ENCODE measurements at places on chromosomes 11 and 22. TPM values are rescaled to one million over a fixed set of nuclear protein-coding genes. Genes with fewer than 3 reads are reported as not detected.
A peak's percentile ranks its signal among the peaks of the same experiment; 100 is the strongest.

Gene MCM5
- 102 TPM for total RNA-seq

Gene PTPMT1
- total RNA-seq = 80.9 TPM

Gene MYRF
- 61.9 TPM for total RNA-seq

Gene NNMT
- 253 TPM for total RNA-seq

Gene MRGPRE
- total RNA-seq = not detected

Gene ENTHD1
- total RNA-seq = not detected

Gene ANO5
- total RNA-seq = 7.2 TPM

Gene CLDN25
- not detected for total RNA-seq

Gene TSPAN32
- 1.7 TPM for total RNA-seq

Gene VWA5A
- total RNA-seq = 78.9 TPM

Gene SCO2
- 4.5 TPM for total RNA-seq

Gene UBQLNL
- not detected for total RNA-seq

Gene THRSP
- not detected for total RNA-seq

- DNase-seq = no peak
These were observed 16.6 kb downstream of the CYB5R2 start for GRCh38 chr11:7656704-7657103.

DNA sequence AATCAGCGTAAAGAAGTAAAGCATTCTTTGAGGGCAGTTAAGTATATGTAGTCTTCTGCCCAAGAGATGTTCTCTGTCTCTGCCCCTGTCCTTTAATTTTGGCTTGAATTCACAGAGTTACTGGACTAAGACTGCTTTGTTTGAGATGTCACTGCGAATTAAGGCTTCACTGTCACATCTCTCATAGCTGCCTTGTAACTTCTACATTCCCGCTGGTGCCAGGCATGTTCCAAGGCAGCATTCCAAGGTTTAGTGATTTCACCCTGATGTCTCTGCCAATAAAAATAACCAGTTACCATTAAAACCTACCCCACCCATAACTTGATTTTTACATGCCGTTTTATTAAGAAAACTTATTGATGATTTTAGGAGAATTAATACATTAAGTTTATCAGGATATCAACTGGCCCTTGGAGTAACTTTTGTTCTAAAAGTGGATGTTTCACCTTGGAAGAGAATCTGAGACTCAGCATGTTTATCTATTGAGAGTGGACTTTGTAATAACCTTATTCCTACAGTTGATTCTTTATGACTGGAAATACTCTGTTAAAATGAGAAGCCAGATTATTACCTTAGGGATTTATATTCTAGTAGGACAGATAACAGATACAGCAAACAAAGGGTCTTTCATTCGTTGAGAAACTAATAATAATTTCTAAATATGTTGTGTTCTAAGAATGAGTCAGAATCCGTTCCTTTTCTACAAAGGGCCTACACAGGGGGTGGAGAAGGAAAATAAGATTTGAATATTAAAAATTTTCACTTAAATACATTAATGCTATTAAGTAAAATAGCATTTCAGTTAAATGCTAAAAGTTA, 110.2 kb downstream of the UVRAG start:
- DNase-seq = no peak

DNA sequence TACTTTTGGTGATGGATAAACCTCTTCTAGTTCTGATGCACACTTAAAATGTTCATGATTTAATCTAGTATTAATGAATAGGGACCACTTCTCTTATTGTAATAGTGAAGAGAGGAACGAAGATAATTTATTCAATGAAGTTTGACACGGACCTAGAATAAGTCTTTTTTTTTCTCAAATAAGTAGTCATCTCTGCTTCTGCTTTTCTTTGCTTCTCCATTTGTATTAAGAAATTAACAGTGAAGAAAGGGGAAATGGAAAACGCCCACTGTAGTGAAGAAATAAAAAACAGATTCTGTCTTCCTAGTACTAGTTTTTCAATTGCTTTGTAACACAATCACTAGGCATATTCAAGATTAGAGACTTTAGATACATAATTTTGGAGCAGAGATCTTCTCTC, 73.0 kb downstream of the CD44 start:
- no peak for DNase-seq

DNA sequence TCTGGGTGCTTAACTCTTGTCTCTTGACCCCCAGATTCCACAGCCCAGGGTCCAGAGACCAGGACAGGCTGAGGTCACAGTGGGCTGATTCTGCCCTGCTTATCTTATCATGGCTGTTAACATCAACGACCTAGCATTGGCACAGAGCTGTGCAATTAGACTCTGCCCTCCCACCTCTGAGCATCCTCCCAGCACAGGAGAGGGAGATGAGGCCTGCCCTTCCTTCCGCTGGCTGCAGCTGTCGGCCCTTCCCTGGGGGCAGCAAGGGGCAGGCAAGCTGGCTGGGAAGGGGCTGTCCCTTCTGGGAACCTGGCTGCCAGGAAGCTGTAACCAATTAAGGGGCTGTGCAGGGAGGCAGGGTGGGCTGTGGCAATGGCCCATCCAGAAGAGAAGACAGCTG, 22.5 kb downstream of the LRRC10B start:
- DNase-seq = peak; percentile 75

GRCh38 chr11:14149683-14150082, 187.2 kb downstream of the SPON1 start:
- DNase-seq = no peak

GRCh38 chr22:22884010-22884887, 3.4 kb upstream of the IGLL5 start:
- DNase-seq = peak; percentile 89

- DNase-seq = no peak
These were observed 102.5 kb downstream of the C11orf58 start for GRCh38 chr11:16840951-16841350.

DNA sequence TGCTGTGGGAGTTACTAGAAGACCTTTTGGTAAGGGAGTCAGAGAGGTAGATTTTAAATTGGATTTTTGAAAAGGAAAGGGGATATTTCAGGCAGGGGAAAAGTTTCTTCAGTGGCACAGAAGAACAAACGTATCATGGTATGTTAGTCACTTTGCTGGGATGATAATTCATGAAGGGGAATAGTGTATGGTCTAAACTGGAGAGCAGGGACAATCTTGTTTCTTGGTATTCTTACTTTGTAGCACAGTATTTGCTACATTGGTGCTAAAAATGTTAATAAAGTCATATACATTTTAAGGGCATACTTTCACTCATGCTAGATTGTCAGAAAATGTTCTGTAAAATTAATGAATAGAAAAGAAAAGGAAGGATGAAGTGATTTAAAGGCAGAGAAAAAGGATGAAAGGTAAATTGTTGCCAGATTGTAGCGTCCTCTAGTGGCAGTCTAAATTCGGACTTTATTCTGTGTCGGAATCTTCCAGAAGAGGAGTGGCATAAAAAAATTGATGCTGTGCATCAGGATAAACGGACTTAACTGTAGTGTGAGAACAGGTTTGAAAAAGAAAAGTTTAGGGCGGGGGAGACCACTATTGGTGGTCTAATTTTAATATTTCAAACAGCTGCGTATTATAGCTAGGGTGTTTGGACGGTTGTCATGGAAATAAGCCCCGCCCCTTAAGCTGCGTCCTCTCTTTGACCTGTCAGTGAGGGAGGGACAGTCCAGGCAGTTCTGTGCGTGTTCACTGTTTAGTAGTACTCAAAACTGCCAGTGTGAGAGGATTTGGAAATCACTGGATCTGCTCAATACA, at the start of gene BCO2:
Gene BCO2 (plus strand): TSS at position 724 of the 810 bp plus-strand sequence. CDS start 90 bp downstream, outside the sequence.
- DNase-seq = peak; percentile 89

GRCh38 chr22:28935140-28935539, 51.8 kb downstream of the ZNRF3 start:
- no peak for DNase-seq

DNA sequence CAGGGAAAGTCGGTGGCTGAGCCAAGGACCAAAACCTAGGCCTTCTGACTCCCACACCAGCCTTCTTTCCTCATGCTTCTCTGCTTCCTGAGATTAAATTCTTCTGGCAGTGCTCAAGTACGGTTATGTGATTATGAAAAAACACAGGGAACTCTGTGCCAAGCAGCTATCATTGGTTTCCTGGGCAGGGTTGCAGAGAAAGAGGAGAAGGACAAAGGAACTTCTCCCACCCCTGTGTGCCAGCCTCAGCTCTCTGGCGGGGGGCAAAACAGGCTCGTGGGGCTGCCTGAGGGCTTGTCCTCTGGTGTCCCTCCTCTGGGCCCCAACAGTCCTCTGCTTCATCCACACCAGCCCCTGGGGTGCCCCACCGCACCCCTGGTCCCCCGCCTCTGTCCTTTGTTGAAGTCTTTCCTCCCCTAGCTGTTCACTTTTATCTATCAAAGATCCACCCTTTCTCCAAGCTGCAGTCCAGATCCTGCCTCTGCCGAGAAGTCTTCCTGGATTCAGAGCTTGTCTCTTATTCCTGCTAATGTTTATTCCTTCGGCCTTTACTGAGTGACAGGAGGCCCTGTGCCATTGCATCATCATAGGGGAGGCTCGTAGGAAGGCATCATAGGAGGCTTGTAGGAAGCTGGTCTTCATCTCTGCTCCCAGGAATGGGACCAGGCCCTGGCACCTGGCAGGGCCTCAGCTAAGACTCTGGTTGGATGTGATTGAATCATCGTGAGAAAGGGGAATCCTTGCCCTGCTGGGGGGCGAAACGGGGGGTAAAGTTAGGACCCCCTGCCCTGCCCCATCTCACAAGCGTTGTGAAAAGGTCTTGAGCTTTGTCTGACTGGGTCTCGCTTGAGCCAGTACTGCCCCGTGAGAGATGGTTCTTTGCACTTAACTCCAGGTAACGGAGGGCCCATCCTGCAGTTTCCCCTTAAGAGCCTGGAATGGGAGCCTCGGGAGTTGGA, 11.5 kb upstream of the FTH1 start:
- DNase-seq = no peak

DNA sequence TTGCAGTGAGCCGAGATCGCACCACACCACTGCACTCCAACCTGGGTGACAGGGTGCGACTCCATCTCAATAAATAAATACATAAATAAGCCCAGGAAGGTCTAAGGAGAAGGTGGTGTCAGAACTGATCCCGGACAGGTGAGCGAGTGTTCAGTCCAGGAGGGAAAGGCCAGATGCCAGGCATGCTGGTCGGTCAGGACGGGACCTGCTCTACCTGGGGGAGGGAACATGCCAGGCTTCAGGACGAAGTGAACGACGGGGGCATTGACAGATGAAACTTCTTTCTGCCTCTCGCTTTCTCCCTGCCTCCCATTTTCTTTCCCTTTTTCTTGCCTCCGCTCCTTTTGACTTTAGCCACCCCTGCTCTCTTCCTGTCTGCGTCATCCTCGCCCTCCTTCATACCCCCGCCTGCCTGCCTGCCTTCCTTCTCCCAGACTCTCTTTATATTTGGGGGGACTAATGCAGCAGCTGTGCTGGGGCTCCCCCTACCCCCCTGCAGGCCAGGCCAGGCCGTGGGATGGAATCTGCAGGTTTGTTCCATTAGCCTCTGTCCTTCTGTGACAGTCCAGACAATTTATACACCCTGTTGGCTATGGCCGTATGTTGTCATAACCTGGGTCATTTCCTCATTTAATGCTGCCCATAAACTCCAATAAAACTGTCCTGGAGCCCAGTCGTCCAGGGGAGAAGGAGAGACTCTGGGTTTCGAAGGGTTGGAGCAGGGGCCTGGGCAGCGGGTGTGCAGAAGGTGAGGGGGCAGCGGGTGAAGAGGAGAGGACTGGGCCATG, 209.2 kb upstream of the TBCEL start:
- no peak for DNase-seq

GRCh38 chr11:58647141-58647699, 24.8 kb downstream of the CNTF start:
- DNase-seq = no peak

GRCh38 chr11:121557348-121557747, 104.6 kb upstream of the SORL1-AS1 start:
- DNase-seq = no peak

GRCh38 chr11:110070176-110070575, 23.0 kb upstream of the ZC3H12C start:
- no peak for DNase-seq

DNA sequence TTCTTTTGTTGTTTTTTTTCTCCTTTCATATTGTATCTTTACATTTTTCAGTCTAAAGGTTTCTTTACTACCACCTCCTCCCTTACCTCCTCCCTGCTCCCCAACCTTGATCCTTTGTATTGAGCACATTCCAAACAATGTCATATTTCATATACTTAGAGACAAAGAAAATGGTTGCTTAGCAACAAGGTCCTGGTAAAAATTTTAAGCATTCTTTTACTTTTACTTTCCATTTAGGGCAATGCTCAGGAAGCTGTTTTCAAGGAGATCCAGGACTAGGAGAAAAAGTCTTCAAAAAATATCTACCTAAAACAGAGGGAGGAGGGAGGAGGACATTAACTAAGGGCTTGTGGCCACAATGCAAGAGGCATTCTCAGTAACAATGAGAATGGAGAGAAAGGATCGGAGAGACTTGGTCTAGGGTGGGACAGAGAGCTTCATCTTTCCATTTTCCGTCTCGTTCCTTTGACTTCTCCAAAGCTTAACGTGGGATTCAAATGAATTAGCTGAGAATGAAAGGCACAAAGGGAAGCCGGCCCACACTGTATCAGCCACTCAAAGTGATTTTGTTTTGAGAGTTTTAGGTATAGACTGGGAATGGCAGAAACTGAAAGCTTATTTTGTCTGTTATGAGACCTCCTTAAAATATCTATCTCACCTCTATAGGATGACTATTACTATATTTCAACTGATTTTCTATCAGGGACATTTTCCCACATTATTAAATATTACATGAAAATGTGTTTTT, 455.7 kb downstream of the RAB38 start:
- DNase-seq = no peak

GRCh38 chr22:23767673-23768548, at the start of gene CHCHD10:
CHCHD10 (minus strand) TSS chr22:23767972; CDS start chr22:23767874, 98 bp downstream.
- peak; percentile 91 for DNase-seq

DNA sequence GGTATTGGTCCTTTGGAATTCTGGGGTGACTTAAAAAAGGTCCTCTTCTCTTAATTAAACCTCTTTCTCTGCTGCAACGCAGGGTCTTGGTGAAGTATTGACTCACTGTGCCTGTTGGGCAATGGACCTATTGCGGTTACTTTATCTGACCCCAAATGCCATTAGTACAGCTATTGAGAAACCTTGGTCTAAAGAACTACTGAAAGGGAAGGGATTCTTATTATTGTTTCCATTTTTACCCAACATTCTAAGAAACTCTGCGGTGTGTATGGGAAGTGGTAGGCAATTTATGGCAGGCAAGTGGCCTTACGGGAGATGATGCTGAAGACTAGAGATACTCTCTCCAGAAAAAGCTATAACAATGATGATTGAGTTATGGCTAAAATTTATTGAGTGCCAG, 12.5 kb downstream of the SLC6A5 start:
- no peak for DNase-seq

DNA sequence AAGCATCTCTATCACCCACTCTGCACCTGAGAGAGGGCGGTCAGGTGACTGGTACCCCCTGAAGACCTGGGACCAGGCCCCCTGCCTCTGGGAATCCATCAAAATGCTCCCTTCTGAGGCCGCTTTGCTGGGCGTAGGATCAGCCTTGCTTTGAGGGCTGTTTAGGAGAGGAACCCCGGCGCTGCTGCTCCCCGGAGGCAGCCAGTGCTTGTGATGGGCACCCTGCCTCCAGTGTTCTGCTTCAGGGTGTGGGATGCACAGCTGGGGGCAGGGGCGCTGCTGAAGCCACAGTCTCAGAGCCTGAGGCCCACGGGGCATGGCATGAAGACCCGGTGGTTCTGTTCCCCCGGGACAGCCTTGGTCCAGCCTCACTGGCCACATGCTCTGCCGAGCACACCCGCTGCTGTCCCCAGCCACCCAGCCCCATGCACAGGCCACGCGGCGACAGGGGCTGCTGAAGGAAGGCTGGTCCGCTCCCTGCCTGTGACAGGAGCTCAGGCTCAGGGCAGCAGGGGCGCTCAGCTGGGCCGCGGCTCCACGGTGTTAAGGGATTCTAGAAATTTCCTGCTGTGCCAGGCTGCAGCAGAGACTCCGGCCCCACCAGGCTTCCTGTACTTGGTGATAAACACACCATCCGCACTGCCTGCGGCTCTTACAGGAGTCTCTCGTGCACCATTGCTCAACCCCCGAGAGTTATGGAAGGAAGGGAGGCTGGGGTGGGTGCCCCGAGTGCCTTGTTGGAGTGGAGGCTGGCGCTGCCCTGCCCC, 91.0 kb downstream of the KCNQ1 start:
- DNase-seq = peak; percentile 43
